ENCODE measurements at places on chromosomes 4 and X. TPM values are rescaled to one million over a fixed set of nuclear protein-coding genes. Genes with fewer than 3 reads are reported as not detected.

The OTUD6A gene
- total RNA-seq, result not detected

The LINC00632 gene
- total RNA-seq, result 5.3 TPM

The MFAP3L gene
- 1.1 TPM for total RNA-seq

The ITM2A gene
- not detected for total RNA-seq

The GASK1B gene
- 53.6 TPM for total RNA-seq

The TMPRSS11F gene
- not detected for total RNA-seq

The MAOA gene
- 1.0 TPM for total RNA-seq

The GALNTL6 gene
- total RNA-seq, result not detected

The GNL3L gene
- 40.7 TPM for total RNA-seq

The CLDN22 gene
- total RNA-seq, result not detected

The POU3F4 gene
- not detected for total RNA-seq

The PPP2R2C gene
- total RNA-seq, result not detected

The TMEM144 gene
- 4.3 TPM for total RNA-seq

The SPIN2A gene
- 0.22 TPM for total RNA-seq
